Neural crest cell (in vitro differentiated cells): ENCODE measurements at places on chromosomes 3 and 15. TPM values are rescaled to one million over a fixed set of nuclear protein-coding genes. Genes with fewer than 3 reads are reported as not detected.

EIF4E3 gene
- 8.9 TPM in 2 replicates for total RNA-seq

- DNase-seq: no peak
Observed at GRCh38 chr3:32577581-32578556, 7.2 kb upstream of the DYNC1LI1 start.

DNA sequence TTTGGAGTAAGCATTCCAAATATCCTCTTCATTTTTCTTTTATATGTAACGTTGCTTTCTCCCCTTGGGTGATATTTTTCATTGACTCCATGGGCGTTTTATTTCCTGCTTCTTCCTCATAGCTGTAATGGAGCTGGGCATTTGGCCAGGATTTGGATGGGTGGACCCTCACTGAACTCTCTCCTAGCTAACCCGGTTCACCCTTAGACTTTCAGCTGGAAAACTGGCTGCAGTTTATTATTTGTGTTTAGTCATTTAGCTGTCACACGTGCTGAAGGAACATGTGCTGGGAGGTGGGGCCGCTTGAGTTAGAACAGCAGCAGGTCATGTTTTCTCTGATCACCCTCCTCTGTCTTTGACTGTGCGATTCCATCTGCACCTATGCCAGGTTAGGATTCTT lies 407.6 kb downstream of the ZIC1 start:
- no peak for DNase-seq

DNA sequence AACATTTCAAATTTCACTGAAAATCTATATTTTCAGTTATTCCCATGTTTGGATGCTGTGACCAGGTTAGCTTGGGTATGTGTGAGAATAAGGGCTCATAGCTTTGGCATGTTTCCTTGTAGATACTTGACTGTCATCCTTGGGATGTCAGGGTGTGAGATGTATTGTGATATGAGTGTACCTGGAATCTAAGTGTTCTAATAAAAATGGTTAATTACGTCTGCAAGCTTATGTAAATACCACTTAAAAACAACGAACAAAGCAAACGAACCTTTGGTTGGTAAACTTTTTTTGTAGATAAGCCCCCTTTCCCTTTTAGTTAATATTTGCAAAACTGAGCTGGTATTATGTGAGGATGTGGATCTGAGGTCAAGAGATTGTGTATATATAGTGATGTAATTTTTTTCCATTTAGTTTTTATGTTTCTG lies 63.5 kb downstream of the FNDC3B start:
- DNase-seq: no peak

- no peak for DNase-seq
Observed at GRCh38 chr3:33716227-33716626, 1.8 kb downstream of the CLASP2 start.

DNA sequence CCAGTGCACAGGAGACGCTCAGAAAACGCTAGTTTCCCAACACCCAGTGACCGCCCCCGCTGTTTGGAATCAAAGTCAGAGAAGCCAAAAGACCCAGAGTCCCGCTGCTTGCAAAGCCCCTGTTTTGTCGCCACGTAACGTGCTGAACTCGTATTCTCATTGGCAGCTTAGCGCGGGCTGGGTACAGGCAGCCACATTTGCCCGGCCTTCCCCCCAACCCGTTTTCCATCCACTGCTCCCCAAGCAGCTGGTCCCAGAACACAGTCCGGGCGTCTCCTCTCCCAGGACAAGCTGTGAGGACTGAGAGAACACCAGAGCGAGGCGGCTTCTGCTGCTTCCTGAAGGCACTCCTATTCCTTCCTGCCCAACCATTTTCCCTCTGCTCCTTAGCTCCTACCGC lies 54.8 kb downstream of the RASGRF1 start:
- DNase-seq: no peak
